Esophagus squamous epithelium (tissue), 5 donors: ENCODE measurements at places on chromosomes 5 and 9.

DNA sequence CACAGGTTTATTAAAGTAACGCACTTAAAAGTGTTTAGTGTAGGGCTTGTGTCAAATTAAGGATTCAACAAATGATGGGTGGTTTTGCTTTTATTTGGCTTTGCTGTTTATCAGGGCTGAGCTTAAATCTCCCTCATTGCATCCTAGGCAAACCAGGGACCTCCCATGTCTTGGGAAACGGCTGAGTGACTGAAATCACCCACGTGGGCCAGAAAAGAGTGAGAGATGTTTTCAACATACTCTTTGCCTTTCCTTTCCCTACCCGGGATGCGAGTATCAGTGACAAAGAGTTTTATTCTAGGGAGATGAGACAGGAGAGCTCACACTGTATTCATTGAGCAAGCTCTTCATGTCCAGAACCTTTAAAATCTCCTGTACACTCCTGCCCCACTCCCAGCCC, 23.3 kb downstream of the KCNMB1 start:
- no peak for DNase-seq

- no peak for DNase-seq
These were observed 887 bp upstream of the MAP3K1 start for GRCh38 chr5:56814361-56814962.

DNA sequence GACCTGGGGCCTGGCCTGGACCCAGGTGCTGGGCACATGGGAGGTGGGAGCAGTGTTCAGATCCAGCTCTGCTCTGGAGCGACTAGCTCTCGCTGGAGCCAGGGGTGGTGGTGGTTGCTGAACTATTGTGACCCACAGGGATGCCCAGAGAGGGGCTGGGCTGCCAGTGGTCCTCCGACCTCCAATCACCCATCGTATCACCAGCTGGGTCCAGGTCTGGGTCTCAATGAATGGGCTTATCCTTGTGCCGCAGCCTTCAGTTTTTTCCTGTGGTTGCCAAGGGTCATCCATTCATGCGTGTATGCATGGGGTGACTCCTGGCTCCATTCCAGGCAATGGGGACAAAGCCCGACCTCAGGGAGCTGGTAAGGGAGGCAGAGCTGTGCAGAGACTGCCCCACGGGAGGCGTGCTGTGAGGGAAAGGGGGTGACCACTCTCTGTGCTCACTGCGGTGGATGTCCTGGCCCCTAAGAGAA, 68.6 kb upstream of the RNF130 start:
- no peak for DNase-seq

- no peak for DNase-seq
These were observed 69.1 kb upstream of the TJP2 start for GRCh38 chr9:69104830-69105527.

DNA sequence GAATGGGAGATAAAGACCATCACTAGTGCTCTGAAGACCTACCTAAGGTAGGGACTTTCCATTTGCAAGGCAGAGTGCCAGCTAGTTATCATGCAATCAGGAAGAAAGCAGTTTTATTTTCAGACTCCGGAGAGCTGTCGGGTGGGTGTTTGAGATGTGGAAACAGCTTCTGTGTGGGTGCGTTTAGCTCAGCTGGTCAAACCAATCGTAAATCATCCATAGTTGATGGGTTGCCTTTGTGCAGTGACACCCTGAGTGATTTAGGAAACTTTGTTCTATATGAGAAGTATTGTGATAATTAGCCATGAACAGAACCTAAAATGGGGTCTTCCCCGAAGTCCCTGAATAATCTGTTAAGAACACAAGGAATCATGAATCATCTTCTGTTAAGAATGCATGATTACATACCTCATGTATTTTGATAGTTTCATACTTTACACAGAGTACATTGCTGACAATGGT, 284.3 kb downstream of the ARHGAP26 start:
- DNase-seq, result no peak

GRCh38 chr5:167573370-167574127, 717.9 kb upstream of the WWC1 start:
- DNase-seq, result no peak

GRCh38 chr5:8213701-8214240, 344.8 kb downstream of the MTRR start:
- no peak for DNase-seq

DNA sequence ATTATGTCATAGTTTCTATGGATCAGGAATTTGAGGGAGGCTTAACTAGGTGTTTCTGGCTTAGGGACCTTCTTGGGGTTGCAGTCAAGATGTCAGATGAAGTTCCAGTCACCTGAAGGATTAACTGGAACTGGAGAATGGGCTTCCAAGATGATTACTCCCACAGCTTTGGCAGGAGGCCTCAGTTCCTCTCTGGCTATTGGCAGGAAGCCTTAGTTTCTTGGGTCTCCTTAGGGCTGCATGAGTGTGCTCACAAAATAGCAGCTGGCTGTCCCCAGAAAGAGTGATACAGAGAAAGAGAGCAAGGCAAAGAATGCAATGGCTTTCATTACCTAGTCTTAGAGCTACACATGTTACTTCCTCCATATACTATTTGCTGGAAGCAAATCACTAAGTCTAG, 138.1 kb upstream of the TLE4 start:
- no peak for DNase-seq

- DNase-seq, result no peak
These were observed 419.8 kb downstream of the PLK2 start for GRCh38 chr5:58040044-58040443.

DNA sequence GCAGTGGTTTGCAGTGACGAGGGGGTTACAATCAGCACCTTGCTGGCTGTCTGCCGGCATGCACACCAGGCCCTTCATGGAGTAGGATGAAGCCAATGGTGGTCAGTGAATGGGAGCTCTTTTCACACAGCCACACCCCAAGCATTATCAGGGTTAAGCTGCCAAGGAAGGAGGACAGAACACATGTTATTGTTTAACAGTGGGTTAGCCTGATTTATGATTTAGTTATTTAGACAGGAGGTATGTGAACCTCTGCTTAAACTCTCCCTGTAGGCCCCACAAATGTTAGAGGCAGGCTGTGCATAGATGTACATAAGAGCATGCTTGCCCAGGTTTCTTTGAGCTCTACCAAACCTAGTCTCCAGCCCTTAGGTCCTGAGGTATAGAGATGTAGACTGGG, 262.9 kb downstream of the SPOCK1 start:
- DNase-seq, result no peak
